ENCODE measurements at places on chromosomes 13 and 19.

DNA sequence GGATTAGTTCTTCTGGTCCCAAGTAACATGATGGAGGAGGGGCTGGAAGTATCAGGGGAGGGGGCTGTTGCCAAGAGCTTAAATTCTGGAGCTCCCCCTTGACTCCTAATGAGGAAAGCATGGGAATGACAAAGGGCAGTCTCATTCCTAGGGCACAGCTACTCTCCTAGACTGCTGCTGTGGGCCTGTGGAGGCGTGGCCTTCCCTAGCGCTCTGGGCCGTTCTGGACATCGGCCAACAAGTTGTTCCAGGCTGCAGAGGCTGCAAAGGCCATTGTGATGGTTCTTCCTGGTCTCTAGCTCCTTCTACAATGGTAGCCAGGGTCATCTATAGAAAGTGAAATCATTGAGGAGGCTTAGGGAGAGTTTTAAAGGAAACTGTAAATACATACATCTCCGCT lies 916.6 kb downstream of the DIAPH3 start:
- DNase-seq: no peak

- no peak for DNase-seq
Measured at GRCh38 chr13:66409542-66409941, 820.6 kb downstream of the PCDH9 start.

DNA sequence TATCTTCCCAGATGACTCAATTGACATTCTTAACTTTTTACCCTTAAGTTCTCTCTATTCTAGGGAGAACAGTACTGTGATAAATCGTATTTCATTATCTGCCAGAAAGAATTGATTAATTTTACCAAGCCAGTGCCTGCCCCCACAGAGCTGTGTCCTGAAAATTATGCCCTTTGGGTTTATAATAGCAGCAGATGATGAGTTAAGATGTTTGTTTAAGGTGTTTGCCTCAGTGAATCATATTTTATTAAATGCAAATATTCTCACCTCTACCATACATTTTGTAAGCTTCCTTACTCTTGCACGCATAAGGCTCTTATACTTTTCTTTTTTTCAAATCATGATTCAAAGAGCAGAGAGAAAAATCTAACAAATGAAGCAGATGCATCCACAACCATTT lies 318.6 kb downstream of the DCT start:
- no peak for DNase-seq

- DNase-seq: no peak
Measured at GRCh38 chr19:33622809-33623511, 1.2 kb downstream of the CHST8 start.

DNA sequence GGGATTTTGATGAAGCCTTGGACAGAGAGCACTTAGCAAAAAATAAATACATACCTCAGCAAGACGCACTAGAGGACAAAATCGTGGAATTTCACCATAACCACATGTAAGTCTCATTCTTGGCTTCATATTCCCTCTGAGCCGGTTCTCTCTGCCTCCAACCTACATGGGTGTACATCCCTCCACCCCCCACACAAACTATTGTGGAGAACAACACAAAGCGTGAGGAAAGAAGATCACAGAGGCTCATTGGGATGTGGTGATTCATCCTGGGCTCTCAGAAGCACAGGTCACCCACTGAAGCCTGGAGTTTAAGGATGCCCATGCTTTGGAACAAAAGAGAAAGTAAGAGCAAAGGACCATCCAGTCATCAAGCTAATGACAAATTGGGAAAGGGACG lies 192.2 kb downstream of the STK24 start:
- no peak for DNase-seq

DNA sequence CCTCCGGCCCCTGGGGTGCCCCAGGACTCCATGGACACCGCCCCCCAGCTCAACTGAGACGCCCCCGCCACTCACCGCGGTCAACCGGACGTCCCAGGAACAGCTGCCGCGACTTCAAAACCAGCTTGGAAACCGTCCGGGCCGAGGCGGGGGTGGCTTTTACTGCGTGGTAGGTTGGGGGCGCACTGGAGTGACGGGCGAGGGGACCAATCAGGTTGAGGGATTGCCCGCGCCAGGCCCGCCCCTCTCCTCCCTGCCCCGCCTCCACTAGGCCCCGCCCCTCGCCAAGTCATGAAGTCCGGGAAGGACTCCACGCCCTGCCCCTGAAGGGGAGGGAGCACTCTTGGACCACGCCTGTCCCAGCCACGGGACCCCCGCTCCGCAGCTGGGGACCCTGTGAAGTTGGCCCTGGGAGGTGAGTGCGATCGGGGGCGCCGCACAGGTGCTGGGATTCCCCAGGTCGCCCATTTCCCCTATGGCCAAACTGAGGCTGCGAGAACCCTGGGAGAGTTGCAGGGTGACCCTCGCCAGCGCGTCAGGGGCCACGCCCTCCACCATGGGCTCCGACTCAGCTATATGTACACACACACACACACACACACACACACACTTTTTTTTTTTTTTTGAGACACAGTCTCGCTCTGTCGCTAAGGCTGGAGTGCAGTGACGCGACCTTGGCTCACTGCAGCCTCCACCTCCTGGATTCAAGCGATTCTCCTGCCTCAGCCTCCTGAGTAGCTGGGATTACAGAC lies at the start of gene PLIN3:
Gene PLIN3 (minus strand): TSS at position 134 of the 752 bp plus-strand sequence. CDS start 6,273 bp downstream, outside the sequence.
- DNase-seq: peak; percentile 91

GRCh38 chr13:113643593-113643992 lies 14.4 kb downstream of the ATP4B start:
- no peak for DNase-seq
